ENCODE measurements at places on chromosomes 13 and 19.

DNA sequence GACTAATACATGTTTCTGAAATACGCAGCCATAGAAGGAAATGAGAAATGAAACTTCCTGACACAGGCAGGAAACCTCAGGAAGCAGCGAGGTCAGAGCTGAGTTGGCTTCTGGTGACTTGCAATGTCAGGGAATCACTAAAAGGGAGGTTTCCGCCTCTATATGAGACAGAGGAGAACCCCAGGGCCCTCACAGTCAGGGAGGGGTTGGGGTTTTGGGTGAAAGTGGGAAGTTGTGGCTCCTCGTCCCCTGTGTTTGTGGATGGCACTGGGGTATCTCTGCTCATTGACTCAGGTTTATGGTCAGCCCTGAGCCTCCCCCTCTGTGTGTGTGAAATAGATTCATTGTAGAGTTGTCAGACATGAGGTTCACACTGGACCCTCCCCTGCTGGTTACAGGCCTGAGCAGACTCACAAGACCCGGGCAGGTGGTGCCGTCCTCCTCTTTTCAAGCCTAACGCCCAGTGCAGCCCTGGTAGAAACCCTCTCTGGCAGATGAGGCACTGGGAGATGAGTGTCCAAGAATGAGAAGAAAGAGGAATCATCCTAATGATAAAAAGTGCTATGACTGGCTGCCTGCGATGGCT is 5.5 kb upstream of the LILRA6 start:
- DNase-seq: no peak

GRCh38 chr13:114024603-114025404 is 50.9 kb upstream of the C13orf46 start:
- DNase-seq: peak; percentile 74

DNA sequence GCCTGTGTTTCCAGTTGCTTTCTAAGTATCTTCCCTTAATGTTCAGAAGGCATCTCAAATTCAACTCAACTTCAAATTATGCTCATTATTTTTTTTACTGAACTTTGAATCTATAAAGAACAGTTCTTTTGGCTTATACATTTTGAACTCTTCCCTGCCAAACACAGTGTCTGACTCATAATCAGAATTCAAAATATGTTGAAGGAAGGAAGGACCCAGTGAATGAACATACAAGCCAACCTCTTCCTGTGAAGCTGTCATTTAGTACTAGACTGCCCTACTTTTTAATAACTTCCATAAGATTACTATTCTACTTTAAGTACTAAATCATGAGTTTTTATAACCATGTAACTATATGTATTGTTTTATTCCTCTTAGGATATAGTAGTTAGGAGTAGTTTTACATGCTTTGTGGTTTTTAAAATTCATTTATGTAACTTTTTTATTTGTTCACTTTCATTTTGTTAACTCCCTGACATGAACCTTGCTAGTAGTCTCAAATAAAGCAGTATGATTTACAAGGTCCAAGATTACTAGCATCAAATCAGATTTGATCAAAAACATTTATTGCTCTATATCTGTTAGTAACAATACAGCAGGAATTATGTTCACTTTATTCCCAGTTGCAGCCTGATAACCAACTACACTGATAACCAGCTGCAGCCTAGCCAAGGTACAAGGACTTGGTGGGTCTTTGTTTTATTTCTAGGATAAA is 6.4 kb downstream of the NUDT15 start:
- no peak for DNase-seq

DNA sequence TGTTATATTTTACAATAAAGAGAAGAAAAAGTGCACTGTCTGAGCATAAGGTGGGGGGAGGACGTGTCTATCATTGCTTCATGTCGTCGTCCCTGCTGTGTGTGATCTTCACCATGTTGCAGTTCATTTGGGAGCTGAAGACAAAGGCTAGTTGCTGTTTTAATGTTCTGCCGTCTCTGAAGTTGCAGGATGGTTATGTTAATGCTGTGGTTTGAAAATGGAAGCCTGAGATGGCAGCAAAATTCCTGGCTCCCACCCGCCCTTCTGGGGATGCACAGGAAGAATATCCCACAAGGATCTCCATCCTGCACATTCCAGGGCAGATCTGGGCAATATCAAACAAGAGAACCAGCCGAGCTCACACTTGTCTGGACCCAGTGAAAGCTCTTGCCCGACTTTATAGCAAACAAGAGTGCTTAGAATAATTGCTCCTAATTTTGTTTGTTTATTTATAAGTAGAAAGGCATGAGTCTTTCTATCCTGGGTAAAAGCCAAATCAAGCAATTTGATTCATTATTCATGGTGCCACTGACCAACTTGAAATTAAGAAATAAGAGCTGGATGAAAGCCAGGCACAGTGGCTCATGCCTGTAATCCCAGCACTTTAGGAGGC is 110.3 kb upstream of the ABCC4 start:
- no peak for DNase-seq

DNA sequence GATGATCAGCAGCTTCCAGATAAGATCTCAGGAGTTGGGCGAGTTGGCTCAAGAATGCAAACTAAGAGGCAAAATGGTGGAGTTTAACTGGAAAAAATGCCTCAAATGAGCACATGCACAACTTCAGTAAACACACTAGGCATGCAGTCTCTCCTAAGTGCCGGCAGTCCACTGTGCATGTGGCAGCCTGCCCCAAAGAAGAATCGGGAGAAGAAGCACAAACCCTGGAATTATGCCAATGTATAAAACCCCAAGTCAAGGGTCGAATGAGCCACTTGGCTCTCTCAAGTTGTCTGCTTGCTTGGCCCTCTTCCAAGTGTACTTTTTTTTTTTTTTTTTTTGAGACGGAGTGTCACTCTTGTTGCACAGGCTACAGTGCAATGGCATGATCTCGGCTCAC is 53.3 kb upstream of the SLITRK1 start:
- no peak for DNase-seq

GRCh38 chr13:33976965-33977364 is 159.0 kb downstream of the RFC3 start:
- no peak for DNase-seq

DNA sequence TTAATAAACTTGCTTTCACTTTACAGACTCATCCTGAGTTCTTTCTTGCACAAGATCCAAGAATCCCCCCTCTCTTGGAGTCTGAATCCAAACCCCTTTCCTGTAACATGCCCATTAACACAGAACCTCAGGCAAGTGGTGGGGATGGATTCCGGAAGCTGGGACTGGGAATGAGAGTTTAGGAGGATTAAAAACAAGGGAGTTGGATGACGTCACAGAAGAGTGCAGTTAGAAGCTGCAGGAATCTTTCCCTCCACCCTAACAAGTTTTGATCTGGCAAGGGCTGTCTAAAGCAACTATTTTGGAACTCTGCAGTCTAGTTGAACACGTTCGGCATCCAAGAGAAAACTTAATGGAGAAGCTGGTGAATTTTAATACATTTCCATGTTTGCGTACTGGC is 48.2 kb upstream of the PEPD start:
- no peak for DNase-seq

DNA sequence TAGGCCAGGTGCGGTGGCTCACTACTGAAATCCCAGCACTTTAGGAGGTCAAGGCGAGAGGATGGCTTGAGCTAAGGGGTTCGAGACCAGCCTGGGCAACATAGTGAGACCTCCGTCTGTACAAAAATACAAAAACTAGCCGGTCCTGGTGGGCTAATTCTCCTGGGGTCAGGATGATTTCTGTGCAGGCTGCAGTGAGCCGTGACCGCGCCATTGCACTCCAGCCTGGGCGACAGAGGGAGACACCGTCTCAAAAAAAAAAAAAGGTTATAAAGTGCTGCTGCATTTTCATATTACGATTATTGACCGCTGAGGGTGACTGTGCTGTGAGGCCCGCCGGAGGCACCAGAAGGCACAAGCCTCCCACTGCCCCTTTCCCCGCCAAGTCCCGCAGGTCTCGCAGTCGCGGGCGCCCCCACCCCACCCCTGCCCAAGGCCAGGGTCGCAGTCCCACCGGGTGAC is 477 bp upstream of the PLEKHF1 start:
- DNase-seq: no peak

DNA sequence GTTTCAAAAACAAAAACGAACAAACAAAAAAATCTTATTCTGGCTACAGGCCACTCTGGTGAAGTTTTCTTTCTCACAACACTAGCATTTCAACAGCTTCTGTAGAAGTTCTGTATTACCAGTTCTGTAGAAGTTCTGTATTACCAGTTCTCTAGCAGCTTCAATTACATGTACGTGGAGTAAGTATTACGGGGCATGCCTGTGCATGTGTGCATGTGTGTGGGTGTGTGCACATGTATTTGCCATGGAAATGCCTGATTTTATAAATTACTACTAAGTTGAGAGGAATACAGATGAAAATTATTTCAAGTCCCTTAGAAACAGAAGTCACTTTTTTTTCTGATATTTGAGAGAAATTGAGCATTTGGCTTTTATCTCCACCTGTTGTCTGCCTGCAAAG is 414.2 kb downstream of the FOXO1 start:
- no peak for DNase-seq

GRCh38 chr13:72727417-72728289 is at the start of the genes BORA and MZT1:
Gene BORA, plus strand, starts transcription at chr13:72727923. Its CDS starts 1,018 bp downstream, at chr13:72728941.
Gene MZT1, minus strand, starts transcription at chr13:72727629. Its CDS starts 27 bp downstream, at chr13:72727602.
- peak; percentile 99 for DNase-seq

DNA sequence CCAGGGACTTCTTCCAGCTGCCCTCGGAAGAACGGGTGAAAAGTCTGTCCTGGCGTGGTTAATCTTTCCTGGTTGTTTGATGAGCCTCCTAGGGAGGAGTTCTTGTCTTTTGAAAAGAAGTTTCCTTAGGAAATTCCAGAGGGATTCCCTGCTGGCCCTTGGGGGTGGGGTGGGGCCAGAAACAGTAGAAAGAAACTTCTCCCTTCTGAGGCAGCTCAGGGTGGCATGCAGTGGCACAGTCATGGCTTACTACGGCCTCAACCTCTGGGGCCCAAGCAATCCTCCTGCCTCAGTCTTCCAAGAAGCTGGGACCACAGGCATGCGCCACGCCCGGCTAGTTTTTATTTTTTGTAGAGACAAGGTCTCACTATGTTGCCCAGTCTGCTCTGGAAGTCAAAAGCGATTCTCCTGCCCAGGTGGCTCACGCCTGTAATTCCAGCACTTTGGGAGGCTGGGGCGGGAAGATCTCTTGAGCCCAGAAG is 1.5 kb downstream of the ZNF101 start:
- DNase-seq: no peak

- no peak for DNase-seq
Measured at GRCh38 chr13:113002206-113002912, 33.3 kb downstream of the MCF2L start.

GRCh38 chr13:74570046-74570445 is 435.8 kb upstream of the KLF12 start:
- no peak for DNase-seq

- no peak for DNase-seq
Measured at GRCh38 chr19:4063369-4064148, 3.1 kb downstream of the ZBTB7A start.

- DNase-seq: no peak
Measured at GRCh38 chr19:15860522-15860921, 37.4 kb downstream of the CYP4F2 start.

DNA sequence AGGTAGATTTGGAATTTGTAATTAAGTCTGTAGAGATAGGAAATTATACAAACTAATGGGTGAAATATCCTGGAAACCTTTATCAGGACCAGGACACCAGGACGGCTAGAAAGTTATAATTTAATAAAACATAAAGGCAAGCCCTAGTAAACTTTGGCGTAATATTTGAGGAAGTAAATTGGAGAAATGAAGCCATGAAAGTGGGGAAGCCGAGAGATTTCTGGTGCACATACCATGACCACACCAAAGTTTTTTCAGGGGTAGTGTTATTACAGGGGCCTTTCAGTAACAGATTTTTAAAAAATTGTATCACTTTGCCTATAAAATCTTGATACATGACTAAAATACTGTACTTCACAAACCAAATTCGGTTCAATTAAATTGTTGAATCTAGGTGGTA is 54.7 kb upstream of the URAD start:
- peak; percentile 17 for DNase-seq

GRCh38 chr13:50310734-50311133 is 295.5 kb downstream of the KCNRG start:
- no peak for DNase-seq

DNA sequence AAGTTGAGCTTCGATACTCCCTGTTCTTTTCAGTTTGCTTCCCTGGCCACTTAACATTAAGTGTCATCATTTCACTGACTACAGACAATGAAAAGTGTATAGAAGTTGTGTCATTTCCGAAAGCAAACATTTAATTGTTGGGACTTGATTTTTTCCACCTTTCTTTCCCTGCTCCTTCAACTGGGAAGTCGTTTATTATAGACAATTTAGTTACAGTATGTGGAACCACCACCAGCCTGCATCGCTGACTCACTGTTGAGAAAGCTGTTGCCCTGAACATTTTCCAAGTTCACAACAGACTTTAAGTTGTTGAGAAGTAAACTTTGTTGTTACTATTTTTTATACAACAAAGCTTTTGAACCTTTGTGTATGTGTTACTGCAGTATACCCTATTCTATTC is 788.4 kb upstream of the PRR20A start:
- no peak for DNase-seq

DNA sequence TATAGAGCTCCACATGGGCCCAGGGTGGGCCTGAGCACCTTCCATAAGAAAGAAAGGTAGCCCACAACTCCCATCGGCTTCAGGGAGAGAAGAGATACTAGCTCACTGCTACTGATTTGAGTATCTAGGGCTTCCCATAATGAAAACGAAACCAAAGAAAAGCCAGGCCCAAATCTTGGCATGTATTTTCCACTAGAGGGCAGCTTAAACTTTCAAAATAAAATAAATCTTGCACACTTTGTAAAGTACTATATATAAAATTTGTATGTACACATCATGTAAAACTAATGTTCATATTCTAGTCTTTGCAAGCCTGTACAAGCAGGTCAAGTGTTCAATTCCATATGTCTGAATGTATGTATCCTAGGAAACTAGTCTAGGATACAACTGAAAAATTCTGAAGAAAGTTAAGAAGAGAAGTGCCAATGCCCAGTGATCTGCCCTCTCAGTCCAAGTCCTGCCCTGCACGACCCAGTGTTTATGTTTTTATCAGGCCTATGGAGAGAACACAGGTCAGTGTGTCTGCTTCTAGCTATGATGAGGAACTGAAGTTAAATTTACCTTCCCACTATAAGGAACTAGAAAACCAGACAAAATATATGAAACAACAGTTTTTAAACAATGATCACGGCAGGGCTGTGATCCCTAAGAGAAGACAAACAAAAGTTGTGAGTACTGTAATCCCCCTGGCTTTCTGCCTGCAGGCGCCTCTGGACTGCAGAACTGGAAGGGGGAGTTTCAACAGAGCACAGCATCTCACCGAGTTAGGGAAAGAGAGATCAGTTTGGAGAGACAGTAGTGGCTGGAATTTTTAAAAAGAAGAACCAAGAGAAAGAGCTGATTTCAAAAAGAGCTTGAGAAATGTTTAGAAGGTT is 475.7 kb downstream of the UQCRFS1 start:
- peak; percentile 72 for DNase-seq
